ENCODE measurements at places on chromosomes 6 and 20.

GRCh38 chr6:16006681-16007080 lies 122.2 kb upstream of the MYLIP start:
- no peak for DNase-seq

GRCh38 chr6:77228279-77228678 lies 235.0 kb downstream of the HTR1B start:
- no peak for DNase-seq

- DNase-seq, result no peak
Measured at GRCh38 chr6:73340048-73340447, 14.0 kb downstream of the DPPA5 start.

GRCh38 chr6:89977808-89978748 lies 83.8 kb downstream of the GJA10 start:
- peak; percentile 92 for DNase-seq

- no peak for DNase-seq
Measured at GRCh38 chr6:5501837-5502236, 240.5 kb downstream of the FARS2 start.

DNA sequence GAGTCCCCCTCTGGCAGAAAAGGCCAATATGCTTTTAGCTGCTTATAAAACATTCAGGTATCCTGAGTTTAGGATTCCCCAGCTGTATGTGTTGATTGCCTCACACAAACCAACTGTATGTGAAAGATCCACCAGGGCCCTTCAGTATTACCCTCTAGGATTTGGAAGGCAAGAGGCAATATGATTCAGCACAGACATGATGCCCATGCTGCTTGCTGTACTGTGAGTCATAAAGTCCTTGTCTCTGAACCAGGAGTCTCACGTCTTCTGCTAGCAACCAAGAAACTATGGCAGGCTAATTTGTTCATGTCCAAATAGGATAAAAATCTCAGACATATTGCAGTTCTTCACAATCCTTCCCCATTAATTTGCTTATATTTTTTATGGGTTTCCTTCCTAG lies 789.2 kb upstream of the SLC35B3 start:
- no peak for DNase-seq

DNA sequence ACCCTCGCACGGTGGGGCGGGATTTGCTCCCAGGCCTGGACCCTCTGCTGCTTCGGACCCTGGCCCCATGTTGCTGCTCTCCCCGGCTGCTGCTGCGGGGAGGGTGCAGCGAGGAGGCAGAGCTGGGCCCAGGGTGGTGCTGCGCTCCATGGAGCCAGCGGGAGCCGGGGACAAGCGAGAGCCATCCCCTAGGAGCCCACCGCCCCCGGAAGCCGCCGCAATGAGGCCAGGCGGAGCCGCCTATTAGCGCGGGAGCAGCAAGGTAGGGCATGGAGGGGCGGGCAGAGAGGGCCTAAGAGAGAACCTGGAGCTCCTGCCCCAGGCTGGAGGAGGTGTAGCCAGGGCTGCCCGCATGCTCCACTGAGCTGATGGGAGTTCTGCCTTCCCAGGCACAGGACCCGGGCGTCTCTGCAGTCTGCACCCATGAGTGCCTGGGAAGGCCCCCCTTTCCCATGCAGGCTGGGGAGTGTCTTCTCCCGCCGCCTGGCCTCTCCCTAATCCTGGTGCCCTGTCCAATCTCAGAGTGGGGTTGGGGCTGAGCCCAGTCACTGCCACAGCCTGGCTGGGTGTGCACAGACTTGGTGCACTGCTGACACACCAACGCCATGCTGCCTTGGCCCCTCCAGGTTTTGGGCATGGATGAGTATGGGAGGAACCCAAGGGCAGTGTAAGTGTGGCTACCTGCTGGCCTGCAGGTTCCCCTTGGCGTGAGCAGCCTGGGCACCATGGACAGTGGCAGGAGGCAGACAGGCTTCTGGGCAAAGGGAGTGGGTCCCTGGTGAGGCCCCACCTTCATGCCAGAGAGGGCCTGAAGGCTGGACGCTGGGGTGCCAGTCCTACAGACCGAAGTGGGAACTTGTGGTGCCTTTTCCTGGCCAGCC lies 360.6 kb upstream of the MAP3K7 start:
- no peak for DNase-seq

DNA sequence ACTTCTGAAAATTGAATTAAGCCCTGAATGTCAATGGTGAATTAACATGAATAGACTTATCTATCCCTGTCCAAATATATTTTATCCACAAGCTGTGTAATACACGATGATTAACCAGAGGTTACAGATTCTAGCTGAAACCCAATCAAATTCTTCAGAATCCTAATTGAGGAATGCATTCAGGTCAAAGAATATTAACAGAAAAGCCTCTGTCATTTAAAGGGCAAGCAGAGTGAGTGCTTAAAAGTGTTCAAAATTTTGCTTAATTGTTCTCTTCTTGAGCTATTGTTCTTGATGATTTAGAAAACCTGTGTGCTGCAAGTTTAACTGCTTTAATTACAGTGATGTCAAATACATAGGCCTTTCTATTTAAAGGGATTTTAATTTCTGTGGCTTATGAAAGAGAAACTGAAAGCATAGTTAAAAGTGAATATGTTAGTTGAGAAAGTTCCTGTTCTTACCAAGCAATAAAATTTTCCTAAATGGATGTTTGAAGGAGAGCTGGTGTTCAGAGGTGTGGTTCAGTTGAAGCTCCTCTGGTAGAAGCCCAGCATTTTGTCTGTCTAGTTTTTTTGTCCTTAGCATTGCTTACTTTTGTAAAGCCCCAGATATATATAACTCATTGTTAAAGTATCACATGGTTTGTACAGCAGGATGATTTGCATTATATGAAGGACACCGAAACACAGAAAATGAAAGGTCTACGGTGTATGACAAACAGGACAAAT lies 466.3 kb upstream of the PLCB4 start:
- no peak for DNase-seq

DNA sequence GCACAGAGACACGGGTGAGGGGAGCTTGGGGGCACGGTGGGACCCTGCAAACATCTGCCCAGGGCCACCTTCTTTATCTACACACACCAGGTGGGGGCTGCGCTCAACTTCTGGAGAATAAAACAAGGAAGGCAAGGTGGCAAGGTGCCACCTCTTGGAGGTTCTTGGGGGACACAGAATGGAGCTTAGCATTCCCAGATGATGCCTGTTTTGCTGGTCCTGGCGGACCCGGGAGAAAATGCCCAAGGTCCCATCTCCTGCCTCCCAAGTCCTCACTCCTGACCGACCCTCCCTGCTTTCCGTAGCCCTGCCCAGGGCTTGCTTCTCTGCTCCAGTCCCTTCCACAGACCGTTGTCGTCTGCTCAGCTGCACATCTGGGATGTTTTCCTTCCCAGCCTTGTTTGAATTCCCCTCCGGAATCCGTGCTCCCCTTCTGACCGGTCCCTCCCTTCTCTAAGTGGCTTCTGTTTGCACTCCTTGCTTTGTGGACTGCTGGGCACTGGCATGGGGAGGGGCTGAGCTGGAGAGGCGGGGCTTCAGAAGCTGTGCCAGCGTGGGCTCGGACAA lies 13.1 kb downstream of the ITPR3 start:
- no peak for DNase-seq

GRCh38 chr6:44169886-44170570 lies 11.4 kb downstream of the CAPN11 start:
- no peak for DNase-seq

DNA sequence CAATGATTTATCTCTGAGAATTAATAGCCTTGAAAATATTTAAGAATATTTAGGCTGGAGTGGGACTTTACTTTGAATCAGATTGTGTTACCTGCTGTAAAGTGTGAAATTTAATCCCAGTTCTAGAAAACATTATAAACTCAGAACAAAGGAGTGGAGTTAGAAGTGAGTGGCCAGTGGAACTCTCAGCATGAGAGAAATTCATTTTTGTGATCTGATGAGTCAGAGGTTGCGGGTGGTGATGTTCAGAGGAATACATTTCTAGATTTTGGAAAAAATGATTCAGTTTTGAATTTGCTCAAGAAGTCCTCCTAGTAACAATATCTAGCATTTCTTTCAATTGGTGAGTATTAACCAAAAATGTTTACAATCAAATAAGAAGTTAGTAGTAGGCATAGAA lies 167.5 kb downstream of the ZFAND3 start:
- no peak for DNase-seq

DNA sequence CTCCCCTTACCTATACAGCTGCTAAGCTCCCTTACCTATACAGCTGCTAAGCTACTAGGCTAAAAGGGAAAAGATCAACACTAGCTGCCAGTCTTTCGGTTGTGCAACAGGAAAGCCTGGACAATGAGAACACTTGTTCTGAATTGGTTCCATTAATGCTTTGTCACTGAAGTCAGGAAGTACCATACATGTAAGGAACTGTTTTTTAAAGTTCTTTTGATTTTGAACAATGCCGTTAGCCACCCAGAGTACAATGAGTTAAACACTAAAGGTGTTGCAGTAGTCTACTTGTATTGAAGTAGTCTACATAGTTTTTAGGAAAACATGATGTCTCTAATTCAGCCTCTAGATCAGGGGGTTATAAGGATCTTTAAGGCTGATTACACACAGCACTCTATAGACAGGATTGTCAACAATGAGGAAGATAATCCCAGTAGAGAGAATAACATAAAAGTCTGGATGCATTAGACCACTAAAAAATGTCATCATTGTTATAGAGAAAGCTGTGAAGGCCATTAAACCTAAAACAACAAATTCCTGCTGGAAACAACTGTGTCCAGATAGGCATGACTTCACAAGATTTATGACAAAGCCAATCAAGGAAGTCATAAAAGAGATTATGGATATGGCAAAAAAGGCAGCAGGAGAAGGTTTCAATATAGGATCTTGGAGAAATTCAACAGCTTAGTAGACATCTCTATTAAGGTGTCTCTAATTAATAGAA lies 306.3 kb downstream of the PHF3 start:
- DNase-seq, result no peak

DNA sequence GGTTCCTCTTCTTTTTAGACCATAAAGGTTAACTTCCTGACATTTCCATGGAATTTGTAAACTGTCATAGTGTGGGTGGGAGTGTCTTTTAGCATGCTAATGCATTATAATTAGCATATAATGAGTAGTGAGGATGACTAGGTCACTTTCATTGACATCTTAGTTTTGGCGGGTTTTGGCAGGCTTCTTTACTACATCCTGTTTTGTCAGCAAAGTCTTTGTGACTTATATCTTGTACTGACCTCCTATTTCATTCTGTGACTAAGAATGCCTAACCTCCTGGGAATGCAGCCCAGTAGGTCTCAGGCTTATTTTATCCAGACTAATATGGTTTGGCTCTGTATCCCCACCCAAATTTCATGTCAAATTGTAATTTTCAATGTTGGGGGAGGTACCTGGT lies 149.6 kb upstream of the SYNCRIP start:
- no peak for DNase-seq

GRCh38 chr6:132019586-132019985 lies 68.4 kb upstream of the CCN2 start:
- DNase-seq, result no peak

DNA sequence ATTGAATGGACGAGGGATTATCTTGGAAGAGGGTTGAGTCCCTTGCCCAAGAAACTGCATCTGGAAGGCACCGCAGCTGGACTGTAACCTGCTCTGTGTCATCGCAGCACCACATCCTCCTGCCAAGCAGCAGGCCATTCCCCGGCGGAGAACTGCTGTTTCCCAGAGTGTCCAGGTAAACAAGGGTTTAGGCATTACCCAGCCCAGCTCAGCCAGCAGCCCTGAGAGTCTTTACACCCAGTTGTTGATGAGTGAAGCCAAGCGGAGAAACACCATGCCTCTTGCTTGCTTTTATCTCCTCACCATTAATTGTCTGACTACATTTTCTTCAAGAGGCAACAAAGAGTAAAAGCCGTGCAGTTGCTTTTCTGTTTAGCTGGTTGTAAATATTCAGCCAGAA lies 104.1 kb downstream of the CDH4 start:
- peak; percentile 68 for DNase-seq

DNA sequence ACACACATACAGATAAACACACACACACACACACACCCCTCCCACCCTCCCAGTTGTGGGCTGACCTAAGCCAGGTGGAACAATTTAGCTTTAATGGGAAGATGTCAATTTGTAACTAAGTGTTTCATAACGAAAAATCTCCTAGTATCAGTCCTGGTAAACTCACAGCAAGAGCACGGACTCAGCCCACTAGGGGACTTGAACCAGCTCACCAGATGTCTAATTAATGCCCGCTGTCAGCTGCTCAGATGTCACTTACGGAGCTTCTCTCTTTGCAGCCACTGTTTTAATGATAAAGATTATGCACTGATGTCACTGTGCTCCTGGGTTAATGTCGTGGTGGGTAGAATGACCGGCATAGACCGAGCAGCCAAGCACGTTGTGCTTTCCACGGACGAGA lies 116.6 kb upstream of the INSM1 start:
- no peak for DNase-seq

DNA sequence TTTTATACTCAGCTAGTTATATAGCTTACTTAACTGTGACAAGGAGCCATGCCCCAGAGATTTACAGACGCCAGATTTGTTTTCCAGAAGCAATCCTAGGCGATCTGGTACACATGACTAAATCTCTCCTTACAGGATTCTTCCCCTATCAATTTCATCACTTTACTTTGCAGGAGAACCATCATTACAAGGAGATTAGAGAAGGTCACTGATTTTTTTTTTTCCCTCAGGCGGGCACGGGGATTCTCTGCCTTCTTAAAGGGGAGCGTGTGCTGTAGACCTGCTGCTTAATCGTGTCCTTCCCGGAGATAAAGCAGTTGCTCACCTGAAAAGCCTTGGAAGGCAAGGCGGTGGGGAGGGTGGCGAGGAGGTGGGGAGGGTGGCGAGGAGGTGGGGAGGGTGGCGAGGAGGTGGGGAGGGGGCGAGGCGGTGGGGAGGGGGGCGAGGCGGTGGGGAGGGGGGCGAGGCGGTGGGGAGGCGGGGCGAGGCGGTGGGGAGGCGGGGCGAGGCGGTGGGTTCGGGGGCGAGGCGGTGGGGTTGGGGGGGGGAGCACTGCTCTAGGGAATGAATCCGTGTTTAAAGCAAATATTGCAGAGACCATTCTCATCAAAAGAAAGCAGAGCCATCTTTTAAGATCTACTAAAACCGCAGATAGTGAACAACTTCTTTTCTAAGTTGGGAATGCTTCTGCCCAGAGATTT lies 14.3 kb upstream of the MRAP2 start:
- DNase-seq, result no peak

GRCh38 chr6:143112837-143113236 lies 52.1 kb downstream of the AIG1 start:
- DNase-seq, result no peak

GRCh38 chr6:57006101-57006500 lies 40.4 kb upstream of the KIAA1586 start:
- no peak for DNase-seq

GRCh38 chr20:36830791-36831691 lies 44.9 kb upstream of the TLDC2 start:
- no peak for DNase-seq

GRCh38 chr20:41006936-41007474 lies 21.6 kb upstream of the TOP1 start:
- no peak for DNase-seq

DNA sequence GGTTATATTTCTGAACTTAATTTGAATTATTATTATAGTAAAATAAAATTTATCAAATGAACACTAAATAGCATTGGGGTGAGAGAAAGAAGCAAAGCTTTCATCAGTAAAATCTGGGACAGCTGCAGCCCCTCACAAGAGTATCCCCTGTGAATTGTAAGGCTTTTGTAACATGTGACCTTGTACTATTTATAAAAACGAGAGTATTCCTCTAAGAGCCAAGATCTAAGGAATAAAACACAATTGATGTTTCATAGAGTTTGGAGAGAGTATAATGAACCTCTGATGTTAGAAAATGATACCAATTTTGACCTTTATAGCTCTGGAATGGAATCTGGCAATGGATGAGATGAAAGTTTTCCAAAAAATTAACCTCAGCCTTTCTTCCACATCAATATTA lies 617.2 kb upstream of the ID4 start:
- DNase-seq, result no peak

- no peak for DNase-seq
Measured at GRCh38 chr20:63877755-63878470, 12.8 kb downstream of the TPD52L2 start.
